ENCODE measurements at places on chromosomes 1 and 21.

GRCh38 chr1:60547821-60548220, 474.3 kb upstream of the C1orf87 start:
- DNase-seq = peak; percentile 100

DNA sequence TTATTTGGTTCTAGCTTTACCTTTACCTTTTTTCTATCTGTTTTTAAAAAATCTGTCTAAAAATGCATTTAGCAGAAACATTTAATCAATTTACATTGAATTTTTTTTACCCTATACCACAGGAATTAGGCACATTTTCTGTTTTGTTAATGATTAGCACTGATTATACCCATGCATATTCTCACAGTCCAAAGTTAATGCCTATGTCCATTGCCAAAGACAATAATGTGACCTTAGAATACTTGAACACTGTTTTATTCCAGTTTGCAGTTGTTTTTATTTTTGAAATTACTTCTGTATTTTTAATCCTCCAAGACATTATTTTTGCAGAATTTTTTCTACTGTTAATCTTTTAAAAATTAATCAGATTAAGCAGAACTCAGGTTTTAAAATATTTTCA, 11.0 kb upstream of the AMY2B start:
- DNase-seq = no peak

DNA sequence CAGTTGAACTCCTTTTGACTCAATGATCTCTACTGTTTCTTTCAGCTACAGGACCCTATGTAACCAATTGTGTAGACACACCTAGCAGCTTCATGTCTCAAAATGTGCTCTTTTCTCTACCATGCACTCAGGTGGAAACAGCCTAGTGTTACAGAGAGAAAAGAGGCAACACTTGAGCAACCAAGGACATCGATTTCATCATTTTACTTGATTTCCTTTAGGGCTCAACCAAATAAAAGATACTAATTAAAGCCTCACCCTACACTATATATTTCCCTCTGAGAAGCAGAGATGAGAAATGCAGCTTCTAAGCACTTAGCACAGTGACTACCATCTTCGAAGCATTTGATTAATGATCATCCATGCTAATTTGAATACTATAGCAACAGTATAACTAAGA, 55.1 kb downstream of the PTGER3 start:
- no peak for DNase-seq

DNA sequence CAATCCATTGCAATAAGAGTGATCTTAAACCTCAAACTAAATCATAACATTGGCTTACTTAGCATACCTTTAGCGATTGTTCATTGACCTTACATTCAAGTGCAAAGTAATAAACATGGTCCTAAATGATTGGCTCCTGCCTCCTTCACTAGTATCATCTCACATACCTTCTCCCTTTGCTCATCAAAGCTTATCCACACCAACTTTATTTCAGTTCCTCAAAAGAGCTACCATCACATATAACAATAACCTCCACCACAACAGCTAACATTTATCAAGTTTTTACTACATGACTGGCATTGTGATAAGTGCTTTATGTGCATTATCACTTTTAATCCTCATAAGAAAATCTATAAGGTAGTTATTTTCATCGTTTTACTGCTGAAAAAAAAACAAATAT, 198.8 kb downstream of the COL24A1 start:
- DNase-seq = no peak

- no peak for DNase-seq
Observed at GRCh38 chr1:16237343-16237830, 404 bp upstream of the CPLANE2 start.

DNA sequence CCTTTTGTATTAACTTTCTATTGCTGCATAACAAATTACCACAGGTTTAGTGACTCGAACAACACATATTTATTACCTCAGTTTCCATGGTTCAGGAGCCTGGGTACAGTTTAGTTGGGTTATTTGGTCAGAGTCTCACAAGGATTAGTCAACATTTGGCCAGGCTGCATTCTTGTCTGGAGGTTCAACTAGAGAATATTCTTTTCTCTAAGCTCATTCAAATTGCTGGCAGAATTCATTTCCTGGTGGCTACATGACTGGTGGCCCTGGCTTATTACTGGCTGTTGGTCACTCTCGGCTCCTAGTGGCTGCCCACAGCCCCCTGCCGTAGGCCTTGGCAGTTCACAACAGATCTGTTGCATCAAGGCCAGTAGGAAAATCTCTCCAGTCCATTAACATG, 81.1 kb upstream of the ADAR start:
- no peak for DNase-seq

- DNase-seq = no peak
Observed at GRCh38 chr1:92721886-92722285, 63.0 kb downstream of the EVI5 start.

GRCh38 chr1:231882790-231883189, 256.2 kb downstream of the DISC1 start:
- DNase-seq = no peak

GRCh38 chr1:200290010-200290685, 119.7 kb downstream of the ZNF281 start:
- no peak for DNase-seq

DNA sequence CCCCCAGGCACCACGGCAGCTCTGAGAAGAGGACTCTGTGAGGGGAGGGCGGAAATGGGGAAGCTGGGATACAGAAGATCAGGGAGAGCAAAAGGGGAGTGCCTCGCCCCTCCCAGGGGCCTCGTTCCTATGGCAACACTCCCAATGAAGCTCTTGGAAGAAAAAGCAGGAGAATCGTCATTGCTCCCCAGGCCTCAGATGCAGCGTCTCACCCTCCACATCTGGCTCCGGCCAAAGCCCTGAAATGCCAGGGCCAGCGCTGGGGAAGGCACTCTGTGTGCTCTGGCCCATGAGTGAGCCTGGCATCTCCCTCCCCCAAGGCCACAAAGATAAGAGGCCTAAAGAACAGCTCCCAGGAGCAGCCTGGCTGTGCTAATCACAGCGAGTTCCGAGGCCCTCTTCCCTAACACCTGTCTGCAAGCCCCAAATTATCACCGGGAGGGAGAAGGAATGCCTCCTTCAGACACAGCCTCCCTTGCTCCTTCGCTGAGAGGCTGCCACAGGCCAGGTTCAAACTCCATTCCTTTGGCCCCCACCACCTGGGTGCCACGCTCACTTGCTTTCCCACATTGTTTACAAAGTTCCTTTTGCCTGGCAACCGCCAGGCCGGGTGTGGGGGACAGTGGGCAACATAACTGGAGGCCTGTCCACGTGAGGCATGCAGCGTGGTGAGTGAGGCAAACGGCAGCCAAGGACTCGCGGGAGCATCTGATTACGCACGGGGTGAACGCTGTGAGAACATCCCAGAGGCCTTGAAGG, 27.8 kb downstream of the ECE1 start:
- no peak for DNase-seq

- DNase-seq = no peak
Observed at GRCh38 chr1:11461531-11462137, 17.3 kb upstream of the DISP3 start.

DNA sequence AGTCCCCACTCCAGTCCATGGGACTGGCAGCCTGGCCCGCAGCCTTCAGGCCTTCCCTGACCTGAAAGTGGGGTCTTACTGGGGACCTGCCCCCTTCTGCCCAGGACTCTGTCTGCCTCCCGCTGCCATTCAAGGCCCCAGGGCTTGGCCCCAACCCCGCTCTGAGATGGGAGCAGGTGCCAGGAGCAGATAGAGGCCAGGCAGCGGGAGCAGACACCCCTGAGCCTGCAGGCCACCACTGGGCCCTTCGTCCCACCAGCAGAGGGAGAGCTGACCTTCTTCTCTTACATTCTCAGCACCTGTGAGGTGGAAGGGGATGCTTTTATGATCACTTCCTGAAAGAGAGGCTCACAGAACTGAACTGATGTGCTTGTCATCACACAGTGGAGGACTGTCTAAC, 62.2 kb upstream of the TINAGL1 start:
- DNase-seq = no peak

- DNase-seq = no peak
Observed at GRCh38 chr1:204867203-204867602, 3.5 kb upstream of the NFASC start.

DNA sequence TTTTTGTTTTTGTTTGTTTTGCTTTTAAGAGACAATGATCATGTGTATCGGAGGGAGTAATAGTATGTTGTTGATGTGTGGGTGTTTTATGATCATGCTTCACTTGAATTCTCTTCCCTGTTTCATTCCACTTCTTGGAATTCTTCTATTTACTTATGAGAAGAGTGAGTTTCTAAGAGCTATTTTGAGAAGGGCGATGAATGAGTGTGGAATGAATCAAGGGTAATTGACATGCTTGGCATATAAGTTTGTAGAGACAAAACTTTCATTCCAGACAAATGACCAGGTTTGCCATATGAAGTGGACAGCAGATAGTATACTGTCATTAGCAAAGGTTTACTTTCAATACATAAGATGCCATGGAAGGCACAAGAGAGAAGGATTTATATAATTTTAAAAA, 42.3 kb upstream of the PDC start:
- DNase-seq = no peak

- DNase-seq = no peak
Observed at GRCh38 chr1:236206548-236206947, 64.2 kb downstream of the GPR137B start.

DNA sequence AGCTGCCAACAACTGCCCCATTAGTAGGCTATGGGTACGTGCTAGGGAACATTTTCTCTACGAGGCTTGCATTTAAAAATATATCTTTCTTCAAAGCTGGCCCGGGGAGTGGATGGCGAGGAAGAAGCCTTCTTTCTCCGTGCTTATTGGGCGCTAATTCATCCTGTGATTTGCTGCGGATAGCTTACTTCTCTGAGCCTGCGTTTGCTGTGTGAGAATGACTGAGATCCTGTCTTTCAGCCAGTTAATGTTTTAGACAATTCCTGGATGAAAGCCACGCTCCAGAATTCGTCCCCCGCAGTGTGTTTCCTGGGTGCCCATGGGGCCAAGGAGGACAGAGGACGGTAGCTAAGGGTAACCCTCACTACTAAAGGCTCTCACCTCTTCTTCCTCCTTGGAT, 57.8 kb upstream of the TARBP1 start:
- no peak for DNase-seq

DNA sequence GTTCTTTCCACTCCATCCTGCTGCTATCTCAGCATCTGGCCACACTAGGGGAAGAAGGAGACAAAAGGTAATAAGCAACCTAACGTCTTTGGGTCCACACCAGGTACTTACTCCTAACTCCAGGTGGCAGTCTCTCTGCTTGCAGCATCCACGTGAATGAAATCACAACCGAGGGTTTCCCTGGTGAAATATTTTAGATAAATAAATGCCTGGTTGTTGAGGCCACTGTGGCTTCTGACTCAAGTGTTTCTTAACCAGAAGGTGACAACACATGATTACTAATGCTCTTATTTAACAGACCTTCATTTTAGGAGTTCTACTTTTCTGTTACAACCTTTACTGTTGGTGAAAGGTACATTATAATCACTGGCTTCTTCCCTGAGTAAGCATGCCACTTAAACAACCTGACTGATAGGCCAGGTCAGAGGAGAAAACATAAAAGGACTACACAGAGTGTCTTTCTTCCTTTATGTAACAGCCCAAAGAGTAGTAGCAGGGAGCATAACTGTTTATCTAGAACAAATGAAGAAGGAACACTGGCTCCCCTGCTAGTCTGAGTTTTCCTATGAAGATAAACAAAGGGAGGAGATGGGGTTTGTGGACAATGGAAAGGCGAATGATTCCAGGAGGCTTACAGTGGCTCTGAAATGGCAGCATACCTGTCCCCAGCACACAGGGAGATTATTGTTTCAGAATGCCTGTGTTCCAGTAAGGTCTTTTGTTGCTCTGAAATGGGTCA, 59.9 kb downstream of the SYT6 start:
- DNase-seq = no peak

DNA sequence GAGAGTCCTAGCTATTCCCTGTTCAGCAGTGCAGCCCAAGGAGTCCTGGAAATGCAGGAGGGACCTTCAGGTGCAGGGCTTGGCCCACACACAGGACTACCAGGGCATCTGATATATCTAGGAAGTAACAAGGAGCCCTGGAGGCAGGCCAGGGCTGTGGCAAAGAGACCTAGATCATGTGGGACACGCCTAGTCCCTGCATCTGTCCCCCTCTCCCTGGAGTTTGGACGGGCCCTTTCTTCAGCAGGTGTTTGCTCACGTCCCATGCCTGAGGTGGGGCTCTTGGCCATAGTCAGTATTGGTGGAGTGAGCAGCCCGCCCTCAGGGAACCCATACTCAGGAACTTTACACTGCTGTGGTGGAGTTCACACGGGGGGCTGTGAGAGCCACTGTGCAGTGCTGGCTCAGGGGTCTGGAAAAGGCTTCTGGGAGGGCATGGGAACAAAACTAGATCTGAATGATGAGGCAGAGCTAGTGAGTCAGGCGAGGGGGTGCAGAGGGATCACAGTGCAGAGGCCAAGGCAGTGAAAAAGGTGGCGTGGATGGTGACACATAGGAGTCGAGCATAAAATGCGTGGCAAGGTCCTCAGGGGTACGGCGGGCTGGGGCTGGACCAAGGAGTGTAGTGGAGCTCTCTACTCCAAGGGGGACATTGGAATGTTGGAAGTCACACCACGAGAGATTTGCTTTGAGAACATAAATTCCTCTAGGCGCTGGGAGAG, 25.6 kb downstream of the TMEM53 start:
- no peak for DNase-seq

DNA sequence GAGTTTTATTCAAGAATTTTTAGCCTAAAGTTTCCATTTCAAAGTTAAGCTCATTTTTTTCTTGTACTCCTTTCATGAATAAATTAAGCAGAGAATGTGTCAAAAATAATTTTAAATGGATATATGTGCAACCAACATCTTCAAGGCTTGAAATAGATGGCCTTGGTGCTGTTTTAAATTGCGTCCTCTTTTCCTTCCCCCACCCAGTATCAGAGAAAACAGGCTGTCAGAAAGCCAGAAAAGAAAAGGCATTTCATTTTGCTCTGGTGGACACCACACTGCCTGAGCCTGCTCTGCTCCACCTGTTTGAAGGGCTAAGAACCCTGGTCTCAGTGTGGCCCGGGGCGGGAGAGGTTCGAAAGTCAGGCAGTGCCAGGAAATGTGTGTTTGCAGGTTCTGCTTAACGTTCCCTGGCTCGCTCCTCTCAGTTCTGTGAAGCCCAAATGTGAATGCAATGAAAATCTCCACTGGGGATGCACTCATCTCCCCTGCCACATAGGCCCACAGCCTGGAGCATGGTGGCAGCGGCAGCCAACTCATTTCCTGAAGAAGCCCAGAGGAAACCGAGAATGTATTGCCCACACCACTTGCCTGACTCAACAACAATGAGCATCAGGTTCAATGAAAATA, 134.4 kb downstream of the SDCCAG8 start:
- DNase-seq = no peak

- no peak for DNase-seq
Observed at GRCh38 chr1:41318135-41318534, 43.1 kb upstream of the FOXO6 start.

- peak; percentile 18 for DNase-seq
Observed at GRCh38 chr1:54337928-54338327, 68.3 kb downstream of the SSBP3 start.

Measured in NCI-H2029 treated with DMSO at 0.1 percent for 48 hours (cell line).